ENCODE measurements at places on chromosomes 1 and 21.

DNA sequence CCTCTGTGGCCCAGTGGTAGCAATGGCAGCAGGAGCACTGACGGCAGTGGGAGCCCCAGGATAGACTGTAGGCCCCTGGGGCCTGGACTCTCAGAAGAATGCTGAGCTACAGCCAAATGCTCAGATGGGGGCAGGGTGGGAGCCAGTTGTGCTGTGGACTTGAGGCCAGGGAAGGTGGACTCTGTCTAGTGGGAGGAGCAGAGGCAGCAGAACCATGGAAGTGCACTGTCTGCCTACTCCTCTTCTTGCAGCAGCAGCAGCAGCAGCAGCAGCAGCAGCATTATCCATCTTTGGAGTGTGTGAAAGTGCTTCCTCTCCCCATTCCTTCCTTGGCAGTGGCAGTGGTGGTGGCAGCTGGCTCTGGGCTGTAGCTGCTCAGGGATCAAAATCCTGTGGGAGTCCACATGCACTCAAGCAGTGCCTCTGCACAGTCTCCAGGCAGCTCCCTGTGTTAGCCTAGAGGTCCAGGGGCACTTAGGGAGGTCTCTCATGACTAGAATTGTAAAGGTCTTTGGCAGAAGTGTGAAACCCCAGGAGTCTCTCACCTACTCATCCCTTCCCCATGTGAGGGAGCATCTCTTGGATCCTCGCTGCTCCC, 917.9 kb upstream of the B3GALT2 start:
- DNase-seq, result no peak

GRCh38 chr1:37954316-37954971, 7.6 kb upstream of the INPP5B start:
- no peak for DNase-seq

- DNase-seq, result no peak
Measured at GRCh38 chr1:83920320-83920719, 78.6 kb downstream of the TTLL7 start.

GRCh38 chr1:93200714-93201113, 20.2 kb downstream of the CCDC18 start:
- no peak for DNase-seq
